AG09309 (cell line): ENCODE measurements at places on chromosomes 1 and 21.

GRCh38 chr1:9069326-9070100 is at the start of gene SLC2A5:
TSS of gene SLC2A5 (minus strand) at chr1:9069635. CDS start at chr1:9069536, 99 bp downstream.
- DNase-seq, result no peak

DNA sequence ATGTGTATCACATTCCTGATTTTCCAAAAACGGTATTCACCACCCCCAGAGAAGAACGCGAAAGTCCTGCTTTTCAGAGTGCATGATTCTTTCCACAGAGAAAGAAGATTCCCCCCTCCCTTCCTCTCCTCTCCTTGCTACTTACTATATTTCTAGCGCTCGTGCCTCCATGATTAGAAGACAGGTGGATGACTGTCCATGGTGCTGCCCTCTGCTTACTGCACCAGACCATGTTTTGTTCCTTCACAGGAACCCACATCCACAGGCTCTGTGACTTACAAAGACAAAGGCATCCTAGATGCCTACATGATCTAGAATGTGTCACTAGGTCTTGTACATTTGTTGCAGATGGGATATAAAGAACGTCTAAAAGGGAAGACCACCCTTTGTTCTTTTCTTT is 49.1 kb upstream of the ZNF648 start:
- DNase-seq, result no peak

GRCh38 chr21:45158491-45159423 is 84.4 kb downstream of the ADARB1 start:
- DNase-seq, result no peak

- DNase-seq, result no peak
These were observed 110.5 kb upstream of the CDC42BPA start for GRCh38 chr1:227428803-227429202.

GRCh38 chr1:8938232-8938999 is 7.3 kb upstream of the CA6 start:
- no peak for DNase-seq
